DND-41 (cell line): ENCODE measurements at places on chromosomes 1 and 21.

- H3K27ac ChIP-seq: no peak overlapping the region
- DNase-seq: no peak
- no peak overlapping the region for H3K4me3 ChIP-seq
- peaks cover 93% of the 10 kb centered on the region for H3K36me3 ChIP-seq
These were observed 39.5 kb downstream of the ERI3 start for GRCh38 chr1:44315521-44315920.

- no peak for DNase-seq
- no peaks in the 10 kb centered on the region for H3K27me3 ChIP-seq
- H3K27ac ChIP-seq: no peak overlapping the region; the same call in 1 of the 2 replicates
- H3K4me3 ChIP-seq: no peak overlapping the region
- H3K4me1 ChIP-seq: peaks cover 4% of the 10 kb centered on the region; the same call in 1 of the 2 replicates
These were observed 12.3 kb upstream of the PIK3CD start for GRCh38 chr1:9639227-9639626.

DNA sequence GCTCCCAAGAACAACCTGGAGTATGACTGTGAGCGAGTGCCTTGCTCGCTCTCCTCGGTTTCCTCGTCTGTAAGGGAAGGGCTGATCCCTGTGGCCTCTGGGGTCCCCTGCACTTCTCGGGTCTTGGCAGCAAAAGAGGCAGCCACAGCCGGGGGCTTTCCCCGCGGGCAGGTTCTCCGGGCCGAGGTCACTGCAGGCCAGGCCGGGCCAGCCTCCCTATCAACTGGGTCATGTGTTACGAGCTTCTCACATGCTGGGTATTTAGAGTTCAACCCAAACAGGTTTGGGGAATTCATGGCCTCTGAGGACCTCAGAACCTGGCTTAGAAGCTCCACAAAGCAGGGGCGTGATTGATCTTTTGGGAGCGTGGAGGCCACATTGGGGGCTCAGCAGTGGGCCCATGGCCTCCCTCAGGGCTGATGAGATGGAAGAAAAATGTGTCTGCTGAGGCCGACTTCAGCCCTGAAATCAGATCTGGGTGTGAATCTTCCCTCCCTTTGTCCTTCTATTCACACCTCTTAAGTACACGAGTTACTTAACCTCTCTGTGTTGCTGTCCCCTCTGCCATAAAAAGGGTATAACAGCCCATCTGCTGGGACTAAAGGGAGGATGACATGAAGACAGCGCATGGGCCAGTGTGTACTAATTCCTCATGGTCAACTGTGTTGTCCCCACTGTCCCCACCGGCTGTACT is 103.7 kb downstream of the PRDM2 start:
- DNase-seq: no peak
- H3K4me3 ChIP-seq: no peak overlapping the region
- H3K4me1 ChIP-seq: no peaks in the 10 kb centered on the region
- H3K27me3 ChIP-seq: no peaks in the 10 kb centered on the region

GRCh38 chr1:227190321-227190720 is 128.0 kb downstream of the CDC42BPA start:
- no peak overlapping the region for H3K4me3 ChIP-seq
- H3K4me1 ChIP-seq: no peaks in the 10 kb centered on the region
- H3K36me3 ChIP-seq: no peaks in the 10 kb centered on the region
- DNase-seq: no peak
- peaks cover 4% of the 10 kb centered on the region for H3K27me3 ChIP-seq

DNA sequence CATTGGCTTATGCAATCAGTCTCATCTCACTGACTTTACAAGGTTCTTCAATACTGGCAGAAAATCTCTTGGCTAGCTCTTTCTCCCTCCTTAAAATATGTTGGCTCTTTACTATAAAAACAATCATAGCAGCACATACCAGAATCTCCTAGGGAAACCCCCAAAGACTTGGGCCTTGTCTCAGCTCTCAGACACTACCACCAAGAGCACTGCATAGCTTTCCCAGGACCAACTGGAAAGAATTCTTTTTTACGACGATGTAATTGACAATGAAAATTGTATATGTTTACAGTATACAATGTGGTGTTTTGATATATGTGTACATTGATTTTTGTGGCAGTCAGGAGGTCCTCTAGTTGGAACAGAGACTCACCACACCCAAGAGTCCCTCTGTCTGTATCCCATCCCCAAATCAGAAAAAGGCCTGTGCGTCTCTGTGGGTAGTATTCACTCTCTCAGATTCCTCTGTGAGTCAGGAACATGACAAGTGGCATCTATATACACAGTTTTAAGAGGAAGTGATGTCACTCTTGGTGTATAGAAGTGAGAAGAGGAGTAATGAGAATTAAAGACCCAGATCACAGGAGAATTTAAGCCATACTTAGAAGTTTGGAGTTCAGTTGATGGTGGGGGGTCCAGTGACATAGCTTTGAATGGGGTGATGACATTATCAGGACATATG is 21.1 kb downstream of the SMAP2 start:
- H3K36me3 ChIP-seq: no peaks in the 10 kb centered on the region
- H3K27ac ChIP-seq: no peak overlapping the region
- H3K27me3 ChIP-seq: no peaks in the 10 kb centered on the region
- H3K4me1 ChIP-seq: no peaks in the 10 kb centered on the region
- DNase-seq: no peak
- no peak overlapping the region for H3K4me3 ChIP-seq

- H3K4me3 ChIP-seq: no peak overlapping the region
- H3K4me1 ChIP-seq: no peaks in the 10 kb centered on the region
- no peak overlapping the region for H3K27ac ChIP-seq
These were observed 40.6 kb upstream of the TSPEAR start for GRCh38 chr21:44751799-44752636.

- no peaks in the 10 kb centered on the region for H3K27me3 ChIP-seq
- no peaks in the 10 kb centered on the region for H3K36me3 ChIP-seq
- H3K4me1 ChIP-seq: no peaks in the 10 kb centered on the region
- no peak overlapping the region for H3K4me3 ChIP-seq
- DNase-seq: peak; percentile 57
These were observed 19.2 kb upstream of the PEF1 start for GRCh38 chr1:31663622-31664452.

GRCh38 chr1:22418933-22419382 is 32.7 kb upstream of the ZBTB40 start:
- peaks cover 3% of the 10 kb centered on the region; the same call in 1 of the 2 replicates for H3K4me1 ChIP-seq
- peaks cover 23% of the 10 kb centered on the region for H3K27me3 ChIP-seq
- H3K4me3 ChIP-seq: no peak overlapping the region
- no peaks in the 10 kb centered on the region for H3K36me3 ChIP-seq

DNA sequence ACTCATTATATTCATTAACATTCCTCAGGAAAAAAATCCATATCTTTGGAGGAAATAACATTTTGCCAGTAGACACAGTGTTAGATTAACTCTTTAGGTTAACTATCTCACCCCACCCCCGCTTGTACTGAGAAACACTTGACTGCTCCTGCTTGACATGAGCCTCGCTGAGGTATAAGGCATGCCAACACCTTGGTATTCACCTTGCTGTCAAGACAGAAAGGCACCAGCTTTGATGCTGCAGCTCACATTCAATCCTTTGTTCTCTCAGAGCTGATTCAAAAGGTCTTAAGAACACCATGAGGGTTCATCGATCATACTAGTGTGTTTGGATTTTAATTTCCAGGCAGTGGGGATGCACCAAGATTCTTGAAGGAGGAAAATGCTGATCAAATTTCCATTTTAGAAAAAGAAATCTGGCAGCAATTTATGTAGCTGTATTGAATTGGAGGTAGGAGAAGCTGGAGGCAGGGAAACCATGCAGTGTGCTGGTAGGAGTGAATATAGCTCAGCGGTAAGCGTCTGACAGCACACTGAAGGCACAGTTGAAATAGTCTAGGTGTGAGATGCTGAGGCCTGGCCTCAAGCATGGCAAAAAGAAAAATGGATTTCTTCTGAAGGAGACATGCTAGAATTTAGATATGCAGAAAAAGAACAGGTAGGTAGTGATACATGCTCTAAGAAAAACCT is 108.0 kb upstream of the ST6GALNAC5 start:
- no peak for DNase-seq
- no peak overlapping the region for H3K4me3 ChIP-seq
- H3K27ac ChIP-seq: no peak overlapping the region
- no peaks in the 10 kb centered on the region for H3K4me1 ChIP-seq

GRCh38 chr1:8844501-8845006 is 27.1 kb upstream of the RERE start:
- DNase-seq: no peak

DNA sequence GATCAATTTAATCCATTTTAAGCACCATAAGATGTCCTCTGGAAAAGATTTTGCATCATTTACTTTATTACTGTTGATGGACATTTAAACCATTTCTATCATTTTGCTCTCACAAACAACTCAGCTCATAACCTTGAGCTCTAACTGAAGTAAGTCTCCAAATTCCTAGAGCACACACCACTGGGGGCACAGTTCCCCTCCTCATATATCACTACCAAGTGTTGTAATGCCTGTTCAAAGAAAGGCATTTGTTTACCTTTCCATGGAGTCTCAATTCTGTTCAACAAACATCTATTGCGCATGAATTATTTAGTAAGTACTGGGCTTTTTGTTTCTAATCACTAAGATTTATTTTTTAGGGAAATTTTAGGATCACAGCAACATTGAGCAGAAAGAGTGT is 8.9 kb upstream of the OMA1 start:
- no peak overlapping the region for H3K4me3 ChIP-seq
- H3K36me3 ChIP-seq: no peaks in the 10 kb centered on the region
- peaks cover 7% of the 10 kb centered on the region for H3K27me3 ChIP-seq
- no peaks in the 10 kb centered on the region for H3K4me1 ChIP-seq
- no peak overlapping the region for H3K27ac ChIP-seq

- no peak for DNase-seq
- no peaks in the 10 kb centered on the region for H3K36me3 ChIP-seq
- no peak overlapping the region for H3K27ac ChIP-seq
- H3K4me1 ChIP-seq: no peaks in the 10 kb centered on the region
These were observed 91.9 kb downstream of the IGSF21 start for GRCh38 chr1:18199462-18199861.

- no peaks in the 10 kb centered on the region for H3K36me3 ChIP-seq
- peak; percentile 66 for DNase-seq
- peak overlapping the region; percentile 83 for H3K27ac ChIP-seq
- H3K4me3 ChIP-seq: no peak overlapping the region
These were observed 26.0 kb downstream of the S1PR1 start for GRCh38 chr1:101262630-101263348.
